ENCODE measurements at places on chromosomes 4 and X.

DNA sequence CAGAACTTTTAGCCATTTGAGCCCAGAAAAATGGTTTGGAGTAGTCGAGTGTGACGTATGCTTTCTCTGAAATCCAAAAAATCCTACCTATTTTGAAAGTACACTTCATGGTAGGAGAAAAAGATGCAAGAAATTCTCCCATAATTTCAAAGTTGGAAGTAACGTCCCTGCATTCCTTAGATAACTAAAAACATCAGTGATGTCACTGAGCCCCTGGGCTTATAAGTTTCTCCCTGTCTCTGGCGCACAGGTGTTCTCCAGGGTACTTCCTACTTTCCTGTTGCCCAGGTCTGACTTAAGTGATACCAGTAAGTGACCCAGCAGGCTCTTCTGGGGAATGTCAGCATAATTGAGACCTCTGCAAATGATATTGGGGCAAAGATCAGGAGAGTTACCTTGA, 90.5 kb upstream of the WDR1 start:
- no peak for DNase-seq

DNA sequence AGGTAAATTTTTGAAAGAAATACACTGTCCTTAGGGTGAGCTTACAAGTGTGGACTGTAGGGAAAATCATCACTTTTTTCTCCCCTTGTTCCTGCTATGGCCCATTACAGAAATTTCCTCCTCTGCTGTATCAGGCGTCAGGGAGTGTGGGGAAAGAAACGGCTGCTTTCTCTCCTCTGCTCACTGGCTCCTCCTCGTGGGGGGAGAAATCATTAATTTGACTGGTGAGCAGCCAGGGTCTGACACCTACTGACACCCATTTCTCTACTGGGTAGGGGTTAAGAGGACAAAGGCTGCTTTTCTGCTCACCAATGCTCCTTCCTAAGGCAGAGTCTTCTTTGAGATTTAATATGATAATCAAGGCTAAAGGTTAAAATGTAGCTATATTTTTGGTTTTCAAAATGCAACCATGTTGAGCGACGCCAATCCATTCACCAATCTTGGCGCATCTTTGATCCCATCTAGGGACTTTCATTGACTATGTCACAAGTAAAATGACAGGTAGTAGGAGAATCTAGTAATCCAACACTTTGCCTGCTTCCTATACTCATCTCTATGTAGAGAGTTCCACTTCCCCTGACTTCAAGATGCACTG, 25.1 kb downstream of the SETD7 start:
- DNase-seq, result peak; percentile 91

DNA sequence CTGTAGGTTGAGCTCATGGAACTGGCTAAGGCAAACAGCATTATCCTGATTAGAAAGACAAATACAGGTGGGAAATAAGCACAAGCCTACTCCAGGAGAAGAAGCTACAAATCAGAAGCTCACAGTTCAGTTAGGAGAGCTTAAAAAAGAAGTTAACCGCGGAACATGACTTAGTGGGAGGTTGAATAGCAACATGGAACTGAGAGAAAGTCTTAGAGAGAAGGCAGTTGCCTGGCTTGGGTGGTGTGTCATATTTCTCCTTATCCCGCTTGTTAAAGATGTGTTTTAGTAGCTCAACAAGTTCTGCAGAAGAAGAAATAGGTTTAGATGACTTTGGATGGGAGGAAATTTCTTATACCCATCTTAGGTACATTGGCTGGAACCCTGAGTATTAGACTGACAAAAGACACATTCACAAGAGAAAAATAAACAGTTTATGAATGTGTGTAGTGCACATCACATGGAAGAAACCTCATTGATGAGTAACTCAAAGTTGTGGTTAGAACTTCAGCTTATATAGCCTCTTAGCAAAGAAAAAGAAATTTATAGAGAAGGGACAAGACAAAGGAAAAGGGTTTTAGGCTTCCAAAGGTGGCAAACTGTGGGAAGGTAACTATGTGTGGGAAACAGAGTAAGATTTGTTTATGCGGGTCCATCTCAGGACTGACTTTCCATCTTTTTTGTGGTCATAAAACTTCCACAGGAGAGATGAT, 37.4 kb upstream of the RXFP1 start:
- DNase-seq, result no peak

- no peak for DNase-seq
These were observed 5.5 kb downstream of the SEPSECS start for GRCh38 chr4:25154594-25155265.

GRCh38 chrX:15356444-15356843, 21.1 kb upstream of the PIGA start:
- no peak for DNase-seq

DNA sequence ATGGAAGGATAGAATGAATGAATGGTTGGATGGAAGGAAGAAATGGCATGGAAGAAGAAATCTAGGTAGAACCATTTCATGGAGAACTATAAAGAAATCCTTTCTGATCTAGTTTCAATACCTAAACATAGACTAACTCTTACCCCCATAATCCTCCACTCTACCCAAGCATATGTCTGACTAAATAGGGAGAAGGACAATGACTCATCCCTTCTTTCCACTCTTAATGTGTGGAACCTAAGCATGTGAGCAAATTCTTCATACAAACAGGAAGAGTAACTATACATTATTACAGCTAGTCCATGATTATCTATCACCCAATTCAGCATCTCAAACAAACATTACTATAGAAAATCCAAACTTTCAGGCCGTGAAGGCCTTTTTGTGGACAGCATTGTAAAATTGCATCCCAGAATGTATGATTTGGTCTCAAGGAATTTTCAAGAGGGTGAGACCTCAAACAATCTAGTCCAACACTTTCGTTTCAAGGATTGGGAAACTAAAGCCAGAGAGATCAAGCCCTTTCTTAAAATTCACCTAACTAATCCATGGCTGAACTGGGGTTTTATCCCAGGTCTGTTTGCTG, 11.2 kb downstream of the C1QTNF7 start:
- DNase-seq, result no peak

DNA sequence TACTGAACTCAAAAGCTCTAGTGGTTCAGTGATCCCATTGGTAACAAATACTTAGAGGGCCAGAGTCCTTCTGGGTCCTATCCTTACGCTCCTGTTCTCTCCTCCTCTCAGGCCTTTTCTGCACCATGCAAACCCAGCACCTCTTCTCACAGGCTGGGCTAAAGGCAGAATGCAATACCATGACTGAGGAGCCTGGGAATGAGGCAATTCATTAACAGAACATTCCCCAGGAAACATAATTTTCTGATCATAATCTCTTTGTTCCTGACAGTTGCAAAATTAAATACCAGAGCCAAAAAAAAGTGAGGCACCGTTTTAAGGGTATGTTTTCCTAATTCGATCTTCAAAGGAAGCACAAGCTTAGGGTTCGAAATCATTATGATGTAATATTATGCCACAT, 9.0 kb downstream of the SORBS2 start:
- no peak for DNase-seq

DNA sequence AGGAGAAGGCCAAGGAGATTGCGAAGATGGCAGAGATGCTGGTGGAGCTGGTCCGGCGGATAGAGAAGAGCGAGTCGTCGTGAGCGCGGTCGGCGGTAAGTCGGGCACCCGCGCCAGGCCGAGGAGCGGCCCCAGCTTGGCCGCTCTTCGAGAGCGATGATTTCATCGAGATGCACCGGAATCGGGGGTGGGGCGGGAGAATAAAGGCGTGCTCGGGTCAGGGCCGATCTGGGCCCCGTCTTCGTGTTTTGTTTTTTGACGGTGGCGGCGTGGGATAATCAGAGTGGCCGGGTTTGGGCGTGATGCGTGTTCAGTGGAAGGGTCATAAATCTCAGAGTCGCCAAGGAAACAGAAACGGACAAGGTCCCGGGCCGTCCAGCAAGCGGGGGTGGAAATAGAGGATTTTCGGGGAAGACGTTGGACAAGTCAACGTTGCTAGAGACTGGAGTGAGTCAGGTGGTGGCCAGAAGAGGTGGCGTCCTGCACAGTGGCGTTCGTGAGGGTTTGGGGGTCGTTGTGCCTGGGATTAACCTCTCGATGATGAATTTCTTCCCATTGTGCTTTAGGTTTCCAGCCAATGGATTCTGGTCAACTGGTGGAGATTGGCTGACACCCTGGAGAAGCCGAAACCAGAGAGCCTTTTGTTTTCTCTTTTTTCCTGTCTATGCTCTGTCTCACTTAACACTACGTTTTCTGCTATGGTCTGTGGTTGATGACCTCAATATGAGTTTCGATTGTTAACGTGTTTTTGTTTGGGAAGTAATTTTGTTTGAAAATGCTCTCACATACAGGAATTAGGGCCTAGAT, 882 bp downstream of the MRFAP1 start:
- no peak for DNase-seq

- DNase-seq, result no peak
These were observed 49.3 kb upstream of the PDGFC start for GRCh38 chr4:157020882-157021281.

- no peak for DNase-seq
These were observed 70.2 kb downstream of the MTMR1 start for GRCh38 chrX:150763303-150763797.

DNA sequence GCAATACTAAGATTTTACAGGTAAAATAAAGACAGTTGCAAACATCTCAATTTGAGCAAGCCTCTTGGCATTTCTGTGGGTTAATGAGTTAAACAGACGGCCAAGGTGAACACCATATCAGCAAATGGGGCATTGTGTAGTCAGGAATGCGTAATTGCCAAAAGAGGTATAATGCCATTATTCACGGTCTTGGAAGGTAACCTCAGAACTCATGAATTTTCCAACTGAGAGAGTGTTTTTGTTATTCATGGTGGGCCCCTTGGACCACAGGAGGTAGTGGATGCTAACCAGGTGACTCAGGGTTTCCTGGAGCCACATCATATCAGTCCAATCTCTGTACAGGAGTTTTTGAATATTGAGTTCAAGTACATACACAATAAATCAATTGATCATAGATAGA, 368.0 kb upstream of the TECRL start:
- no peak for DNase-seq

- DNase-seq, result no peak
These were observed 233.4 kb downstream of the TEX13A start for GRCh38 chrX:104987063-104987462.

DNA sequence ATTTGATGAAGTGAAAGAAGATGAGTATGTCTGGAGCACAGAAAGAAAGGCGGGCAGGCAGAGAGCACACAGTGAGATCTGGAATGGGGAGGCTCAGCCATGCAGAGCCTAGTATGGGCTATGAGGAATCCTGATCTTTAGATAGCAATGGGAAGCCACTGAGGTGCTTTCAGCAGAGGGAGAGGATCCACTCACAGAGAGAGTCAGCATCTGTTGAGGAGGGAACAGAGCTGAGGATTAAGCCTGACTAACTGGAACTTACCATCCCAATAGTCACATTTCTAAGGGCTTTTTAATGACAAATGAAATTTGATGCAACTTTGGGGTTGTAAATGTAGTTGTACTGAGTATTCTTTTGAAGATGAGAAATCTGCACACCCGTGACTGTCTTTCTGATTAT, 20.6 kb upstream of the FGFBP2 start:
- no peak for DNase-seq

- DNase-seq, result no peak
These were observed 459.7 kb downstream of the IL15 start for GRCh38 chr4:142095886-142096605.

GRCh38 chrX:133666256-133666655, 251.0 kb upstream of the GPC4 start:
- DNase-seq, result no peak

Measured in H1 (cell line).